Epithelial cell of alveolus of lung (primary cell): ENCODE measurements at places on chromosomes 4 and X. TPM values are rescaled to one million over a fixed set of nuclear protein-coding genes. Genes with fewer than 3 reads are reported as not detected.

RASL11B gene
- 0.78 and 4.5 TPM in 2 replicates for total RNA-seq

STPG2 gene
- total RNA-seq, result 0.52 TPM in 1 of 2 replicates, not detected in the other

GPR50 gene
- total RNA-seq, result not detected in 2 replicates

XAGE1A gene
- total RNA-seq, result not detected in 2 replicates

CRLF2 gene
- total RNA-seq, result not detected in 2 replicates

CTAG2 gene
- not detected in 2 replicates for total RNA-seq

MAGEB1 gene
- total RNA-seq, result not detected in 2 replicates

PALLD gene
- 55.7 and 79.8 TPM in 2 replicates for total RNA-seq

C4orf50 gene
- not detected in 2 replicates for total RNA-seq

ART3 gene
- total RNA-seq, result 1.0 TPM in 1 of 2 replicates, not detected in the other

MAGED4 gene
- 64.9 and 149 TPM in 2 replicates for total RNA-seq

HMGN5 gene
- total RNA-seq, result 0.78 and 2.5 TPM in 2 replicates

FREM3 gene
- total RNA-seq, result not detected in 2 replicates

RBM46 gene
- 0.08 and 0.39 TPM in 2 replicates for total RNA-seq

F11 gene
- total RNA-seq, result not detected in 2 replicates

NDST3 gene
- 0.24 and 0.26 TPM in 2 replicates for total RNA-seq

FGFR3 gene
- 0.88 and 1.4 TPM in 2 replicates for total RNA-seq

PHEX gene
- under 0.01 and 0.56 TPM in 2 replicates for total RNA-seq

GYPA gene
- not detected in 2 replicates for total RNA-seq

GPC4 gene
- 2.3 and 3.9 TPM in 2 replicates for total RNA-seq

CT83 gene
- not detected in 2 replicates for total RNA-seq

RBMXL3 gene
- not detected in 2 replicates for total RNA-seq
